ENCODE measurements at places on chromosomes 7 and 10. TPM values are rescaled to one million over a fixed set of nuclear protein-coding genes. Genes with fewer than 3 reads are reported as not detected.

Gene DPP6
- not detected for total RNA-seq

Gene PTF1A
- total RNA-seq: not detected

Gene ZNF138
- 7.4 TPM for total RNA-seq

Gene LIPN
- not detected for total RNA-seq

Gene SFTPA2
- not detected for total RNA-seq

Gene EZH2
- total RNA-seq: 48.6 TPM

Gene RNF32
- 2.7 TPM for total RNA-seq

Gene IFIT3
- total RNA-seq: 7.2 TPM

Gene FRMD4A
- 18.3 TPM for total RNA-seq

Gene MAD1L1
- 50.8 TPM for total RNA-seq

Gene UTF1
- not detected for total RNA-seq

Gene KCNIP2
- 5.1 TPM for total RNA-seq

Gene EIF4EBP2
- 80.3 TPM for total RNA-seq

DNA sequence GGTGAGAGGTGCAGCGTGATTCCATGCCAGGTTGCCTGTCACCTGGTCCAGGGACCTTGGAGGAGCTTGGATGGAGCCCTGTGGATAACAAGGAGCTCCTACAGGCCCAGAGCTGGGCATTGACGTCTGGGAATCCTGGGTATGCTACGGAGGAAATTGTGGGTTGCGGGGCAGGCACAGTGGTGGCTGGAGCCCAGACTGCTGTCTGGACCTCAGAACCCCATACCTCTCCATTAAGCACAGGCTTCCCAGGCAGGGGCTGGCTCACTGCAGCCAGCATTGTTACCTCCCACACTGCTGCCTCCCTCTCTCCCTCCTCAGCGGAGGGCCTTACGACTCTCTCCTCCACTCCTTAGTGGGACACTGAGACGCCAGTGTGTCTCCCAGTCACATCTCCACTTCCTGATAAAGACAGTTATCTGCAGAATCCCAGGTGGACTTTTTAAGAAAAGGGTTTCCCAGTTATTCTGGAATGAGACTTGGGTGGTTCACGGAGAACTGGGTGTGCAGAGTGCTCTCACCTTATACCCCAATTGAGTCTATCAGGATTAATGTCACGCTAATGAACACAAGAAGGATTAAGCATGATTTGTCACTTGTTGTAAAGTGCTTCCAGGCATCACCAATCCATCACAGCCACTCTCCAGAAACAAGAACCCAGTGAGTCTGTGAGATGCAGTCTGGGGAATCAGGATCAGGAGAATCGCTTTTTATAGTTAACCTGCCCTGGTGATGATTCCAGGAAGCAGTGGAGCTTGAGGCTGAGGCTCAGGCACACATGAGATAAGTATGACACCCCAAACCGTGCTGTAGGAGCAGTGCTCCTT lies 309.4 kb downstream of the RPS24 start:
- DNase-seq: no peak

- no peak for DNase-seq
Measured at GRCh38 chr10:33152146-33152545, 182.3 kb downstream of the NRP1 start.

DNA sequence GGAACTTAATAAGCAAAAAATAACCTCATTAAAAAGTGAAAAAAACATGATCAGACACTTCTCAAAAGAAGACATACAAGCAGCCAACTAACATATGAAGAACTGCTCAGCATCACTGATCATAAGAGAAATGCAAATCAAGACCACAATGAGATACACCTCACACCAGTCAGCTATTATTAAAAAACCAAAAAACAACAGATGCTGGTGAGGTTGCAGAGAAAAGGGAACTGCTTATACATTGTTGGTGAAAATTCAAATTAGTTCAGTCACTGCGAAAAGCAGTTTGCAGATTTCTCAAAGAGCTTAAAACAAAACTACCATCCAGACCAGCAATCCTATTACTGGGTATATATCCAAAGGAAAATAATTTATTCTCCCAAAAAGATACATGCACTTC lies 513.3 kb downstream of the MDFIC start:
- DNase-seq: no peak

- peak; percentile 61 for DNase-seq
Measured at GRCh38 chr7:142338633-142339501, 81.0 kb upstream of the PRSS58 start.

- DNase-seq: no peak
Measured at GRCh38 chr7:93148144-93148543, at the start of gene SAMD9L. TSS of gene SAMD9L (minus strand) at chr7:93148385. CDS start at chr7:93135971, 12,414 bp downstream.

GRCh38 chr7:137932881-137933269 lies 69.0 kb downstream of the CREB3L2 start:
- DNase-seq: no peak

- peak; percentile 76 for DNase-seq
Measured at GRCh38 chr7:101815826-101816594, 1.4 kb upstream of the CUX1 start.

- no peak for DNase-seq
Measured at GRCh38 chr10:3196958-3197347, 24.4 kb upstream of the PITRM1 start.

DNA sequence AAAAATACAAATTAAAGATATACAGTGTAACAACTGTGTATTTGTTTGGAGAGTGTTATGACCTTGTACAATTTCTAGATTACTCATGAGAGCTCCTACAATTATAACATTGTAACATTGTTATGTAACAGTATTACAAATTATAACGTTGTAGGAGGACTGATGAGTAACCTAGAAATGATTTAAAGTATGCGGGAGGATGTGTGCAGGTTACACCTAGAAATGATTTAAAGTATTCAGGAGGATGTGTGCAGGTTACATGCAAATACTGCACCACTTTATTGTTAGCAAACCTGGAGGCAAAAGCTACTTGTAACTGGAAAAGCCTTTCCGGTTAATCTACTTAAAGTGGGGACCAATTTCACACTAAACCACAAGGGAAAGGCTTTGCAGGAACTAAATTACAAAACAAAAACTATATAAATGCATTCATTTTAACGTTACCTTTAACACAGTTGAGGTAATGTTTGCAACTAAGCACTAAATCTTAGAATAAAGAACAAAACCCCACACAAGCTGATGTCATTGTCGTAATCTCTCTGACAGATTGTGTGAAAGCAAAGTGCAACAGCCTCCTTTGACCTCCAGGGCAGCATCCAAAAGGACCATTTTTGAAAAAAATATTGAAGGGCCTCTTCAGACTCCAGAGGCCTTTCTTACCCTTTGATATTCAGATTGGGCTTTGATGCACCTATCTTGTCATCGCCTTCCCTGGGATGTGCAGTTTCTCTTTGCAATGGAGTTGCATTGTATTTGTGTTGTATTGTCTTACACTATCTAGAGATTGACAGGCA lies 522.1 kb upstream of the FOXK1 start:
- DNase-seq: peak; percentile 71

GRCh38 chr7:17849504-17849903 lies 90.8 kb downstream of the SNX13 start:
- no peak for DNase-seq

- DNase-seq: no peak
Measured at GRCh38 chr7:46518713-46519112, 597.6 kb upstream of the IGFBP3 start.

GRCh38 chr10:86355571-86356038 lies 11.0 kb downstream of the GRID1 start:
- no peak for DNase-seq

All from PC-9 (cell line).